ENCODE measurements at places on chromosomes 12 and 14. TPM values are rescaled to one million over a fixed set of nuclear protein-coding genes. Genes with fewer than 3 reads are reported as not detected.

GRCh38 chr14:25351269-25351668 is 301.3 kb upstream of the STXBP6 start:
- no peak for DNase-seq
- H3K4me1 ChIP-seq: no peaks in the 10 kb centered on the region
- H3K36me3 ChIP-seq: no peaks in the 10 kb centered on the region
- H3K4me3 ChIP-seq: no peak overlapping the region
- no peaks in the 10 kb centered on the region for H3K27me3 ChIP-seq

The PLEKHD1 gene
- 0.61 TPM for total RNA-seq

DNA sequence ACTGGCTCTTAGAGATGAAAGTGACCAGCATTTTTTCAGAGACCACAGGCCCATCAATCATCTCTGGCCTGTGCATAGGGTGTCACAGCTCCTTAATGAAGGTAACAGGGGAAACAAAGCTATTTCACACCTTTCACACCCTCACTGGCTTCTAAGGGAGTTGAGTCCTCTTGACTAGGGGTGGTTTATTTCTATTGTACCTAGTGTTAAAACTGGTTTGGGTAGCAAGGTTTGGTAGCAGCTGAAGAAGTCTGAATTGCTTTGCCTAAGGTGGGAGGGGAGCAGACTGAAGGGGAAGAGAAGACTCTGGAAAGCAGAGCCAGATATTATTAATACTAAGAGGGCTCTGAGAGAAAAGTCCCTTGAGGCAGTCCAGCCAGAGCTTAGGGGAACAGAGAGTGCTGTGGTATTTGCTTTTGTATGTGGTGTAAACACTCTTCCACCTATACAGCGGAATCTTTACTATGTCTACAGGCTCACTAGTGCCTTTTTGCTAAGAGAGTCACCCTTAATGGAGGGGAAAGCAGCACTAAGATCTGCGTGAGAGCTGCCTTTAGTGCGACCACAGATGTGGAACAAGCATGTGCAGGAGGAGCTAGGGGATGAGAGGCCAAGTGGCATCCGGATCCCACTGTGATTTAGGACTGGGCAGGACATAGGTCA is 95.8 kb downstream of the STXBP6 start:
- peak overlapping the region; percentile 3 for H3K27ac ChIP-seq
- H3K36me3 ChIP-seq: no peaks in the 10 kb centered on the region
- H3K4me1 ChIP-seq: no peaks in the 10 kb centered on the region
- H3K4me3 ChIP-seq: no peak overlapping the region
- no peaks in the 10 kb centered on the region for H3K27me3 ChIP-seq

The SELPLG gene
- 61.0 TPM for total RNA-seq

- H3K27me3 ChIP-seq: no peaks in the 10 kb centered on the region
- DNase-seq: no peak
- H3K36me3 ChIP-seq: no peaks in the 10 kb centered on the region
- H3K4me1 ChIP-seq: no peaks in the 10 kb centered on the region
- H3K27ac ChIP-seq: no peak overlapping the region
- H3K4me3 ChIP-seq: no peak overlapping the region
Measured at GRCh38 chr12:71027856-71028255, 107.3 kb upstream of the PTPRR start.

DNA sequence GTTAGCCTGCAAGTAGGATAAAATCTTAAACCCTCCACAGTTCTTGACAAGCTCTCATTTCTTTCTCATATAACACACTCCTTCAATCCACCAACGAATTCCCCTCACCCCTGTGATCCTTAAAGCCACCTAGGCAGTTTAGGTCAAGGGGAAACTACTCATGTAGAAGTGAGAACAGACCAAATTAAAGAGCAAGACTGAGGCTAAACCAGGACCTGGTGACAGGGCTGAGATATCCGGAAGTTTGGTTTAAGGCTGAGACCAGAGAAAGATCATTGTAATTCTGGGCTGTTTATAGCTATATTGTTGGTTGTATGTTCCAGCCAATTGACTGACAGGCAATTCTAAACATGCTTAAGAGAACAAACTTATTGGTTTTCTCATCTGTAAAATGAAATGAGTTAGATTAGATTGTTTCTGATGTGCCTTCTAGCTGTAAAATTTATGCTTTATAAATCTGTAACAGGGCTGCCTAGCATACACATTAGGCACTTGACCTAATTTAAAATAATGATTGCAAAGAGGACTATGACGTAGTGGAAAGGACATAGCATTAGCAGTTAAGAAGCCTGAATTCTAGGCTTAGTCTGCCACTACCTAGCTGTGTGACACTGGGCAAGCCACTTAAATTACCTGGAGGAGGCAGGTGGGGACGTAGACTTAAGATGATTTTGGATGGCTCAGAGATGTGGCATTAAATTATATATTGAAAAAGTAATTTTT is 53.9 kb upstream of the PTGR2 start:
- H3K4me1 ChIP-seq: peaks cover 18% of the 10 kb centered on the region
- H3K4me3 ChIP-seq: no peak overlapping the region
- DNase-seq: no peak
- H3K36me3 ChIP-seq: no peaks in the 10 kb centered on the region

The SOAT2 gene
- total RNA-seq: not detected

- H3K27me3 ChIP-seq: no peaks in the 10 kb centered on the region
- DNase-seq: no peak
- no peak overlapping the region for H3K27ac ChIP-seq
- H3K36me3 ChIP-seq: no peaks in the 10 kb centered on the region
- H3K4me1 ChIP-seq: no peaks in the 10 kb centered on the region
Measured at GRCh38 chr12:106214571-106214970, 33.2 kb downstream of the CKAP4 start.

- H3K27ac ChIP-seq: no peak overlapping the region
- no peaks in the 10 kb centered on the region for H3K36me3 ChIP-seq
- H3K4me3 ChIP-seq: no peak overlapping the region
- no peaks in the 10 kb centered on the region for H3K27me3 ChIP-seq
- no peaks in the 10 kb centered on the region for H3K4me1 ChIP-seq
Measured at GRCh38 chr14:32005628-32006027, 71.5 kb upstream of the ARHGAP5 start.

- DNase-seq: no peak
- no peaks in the 10 kb centered on the region for H3K36me3 ChIP-seq
- no peaks in the 10 kb centered on the region for H3K27me3 ChIP-seq
- H3K4me1 ChIP-seq: no peaks in the 10 kb centered on the region
- no peak overlapping the region for H3K4me3 ChIP-seq
Measured at GRCh38 chr12:102685841-102686240, 205.5 kb upstream of the IGF1 start.

- no peaks in the 10 kb centered on the region for H3K36me3 ChIP-seq
- H3K4me3 ChIP-seq: no peak overlapping the region
- DNase-seq: no peak
- H3K4me1 ChIP-seq: peaks cover 39% of the 10 kb centered on the region
- no peaks in the 10 kb centered on the region for H3K27me3 ChIP-seq
Measured at GRCh38 chr14:101844219-101844618, 82.7 kb downstream of the PPP2R5C start.

The IFI27L2 gene
- total RNA-seq: 37.9 TPM

All from left lung (tissue), 14 donors.